Lower lobe of right lung (tissue), 2 donors: ENCODE measurements at places on chromosomes 1 and 21.

GRCh38 chr1:221227872-221228337, 348.7 kb downstream of the HLX start:
- DNase-seq: no peak

DNA sequence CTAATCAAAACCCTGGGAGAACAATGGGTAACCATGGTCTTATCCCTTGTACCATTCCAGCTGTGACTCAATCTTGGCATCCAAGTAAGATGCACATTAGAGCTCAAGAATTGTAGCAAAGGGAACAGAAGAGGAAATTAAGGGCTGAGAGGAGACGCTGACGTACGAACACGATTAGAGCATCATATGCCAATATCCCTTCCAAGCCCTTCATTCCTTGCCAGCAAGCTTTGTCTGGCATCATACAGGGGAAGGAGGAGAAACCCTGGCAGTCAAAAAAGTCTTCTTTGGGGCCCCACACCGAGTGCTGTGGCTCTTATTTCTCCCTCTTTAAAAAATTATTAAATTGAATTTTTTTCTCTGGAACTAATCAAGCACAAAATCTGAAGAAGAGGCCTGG, 120.9 kb downstream of the ASTN1 start:
- no peak for DNase-seq

DNA sequence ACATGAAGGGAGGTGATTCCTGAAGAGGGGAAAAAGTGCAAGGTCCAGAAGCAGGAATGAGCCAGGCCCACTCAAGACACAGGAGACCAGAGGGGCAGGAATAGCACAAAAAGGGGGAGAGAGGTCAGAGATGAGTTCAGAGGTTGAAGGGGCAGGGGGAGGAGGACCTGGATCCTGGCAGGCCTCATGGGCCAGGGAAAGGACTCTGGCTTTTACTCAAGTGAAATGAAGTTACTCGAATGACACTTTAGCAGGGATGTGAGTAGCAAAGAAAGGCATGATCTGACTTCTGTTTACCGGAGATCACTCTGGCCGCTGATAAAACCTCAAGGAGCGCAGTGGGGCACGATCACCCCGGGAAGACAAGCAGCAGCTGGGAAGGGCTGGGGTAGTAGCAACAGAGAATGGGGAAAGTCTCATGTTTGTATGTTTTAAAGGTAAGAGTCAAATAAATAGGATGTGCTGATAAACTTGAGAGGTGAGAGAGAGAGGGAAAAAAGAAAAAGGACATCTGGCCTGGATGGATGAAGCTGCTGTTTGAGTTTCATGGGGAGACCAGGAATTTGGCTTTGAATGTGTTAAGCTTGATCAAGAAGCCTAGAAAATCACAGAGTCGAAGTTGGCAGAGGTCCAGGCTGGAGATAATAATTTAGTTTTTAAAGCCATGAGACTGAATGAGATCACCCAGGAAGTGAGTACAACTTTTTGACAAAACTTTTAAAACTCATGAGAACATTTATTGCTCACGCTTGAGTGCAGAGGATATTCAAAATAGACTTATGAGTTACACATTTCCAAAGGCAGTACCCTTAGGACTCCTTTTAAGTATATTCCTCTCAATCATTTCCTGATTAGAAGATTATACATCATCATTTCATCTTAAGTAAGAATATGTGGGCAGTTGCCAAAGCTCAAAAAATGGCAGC, 156.0 kb downstream of the RERE start:
- DNase-seq: no peak

- no peak for DNase-seq
Observed at GRCh38 chr1:161047436-161048420, 2.0 kb upstream of the USF1 start.

DNA sequence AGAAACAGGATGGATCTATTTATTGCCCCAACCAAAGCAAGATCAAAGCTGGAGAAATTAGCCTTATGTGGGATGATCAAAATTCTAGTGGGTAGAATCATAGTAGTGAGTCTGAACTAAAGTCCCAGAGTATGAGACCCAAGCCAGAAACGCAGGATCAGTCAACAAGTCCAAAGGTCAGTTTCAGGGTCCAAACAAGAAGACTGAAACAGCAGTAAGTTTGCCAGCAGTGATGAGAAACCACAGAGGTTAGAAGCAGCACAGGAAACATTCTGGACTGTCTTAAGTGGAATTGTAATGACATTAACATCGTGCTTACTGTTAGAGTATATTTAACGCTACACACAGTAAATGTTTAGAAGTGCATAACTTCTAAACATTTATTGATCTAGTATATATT, 251.0 kb downstream of the LRRIQ3 start:
- no peak for DNase-seq

GRCh38 chr1:110672753-110673108, 2.0 kb downstream of the KCNA3 start:
- no peak for DNase-seq

DNA sequence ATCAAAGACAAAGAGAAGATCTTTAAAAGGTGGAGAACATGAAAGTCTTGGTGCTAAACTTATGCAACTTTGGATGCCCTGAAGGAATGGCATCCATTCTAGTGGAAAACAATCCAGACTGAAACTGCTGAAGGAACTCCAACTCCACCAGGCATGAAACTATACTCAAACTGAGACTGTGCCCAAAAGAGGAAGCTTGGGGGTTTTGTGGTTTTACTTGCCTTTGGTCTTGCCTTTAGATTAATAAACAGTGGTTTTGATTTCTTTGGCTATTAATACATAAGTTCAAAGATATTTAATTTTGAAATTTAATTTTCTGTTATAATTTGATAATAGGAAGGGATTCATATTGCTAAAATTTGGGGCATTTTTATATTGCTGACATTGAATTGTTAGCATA, 17.4 kb upstream of the SLC30A10 start:
- no peak for DNase-seq

DNA sequence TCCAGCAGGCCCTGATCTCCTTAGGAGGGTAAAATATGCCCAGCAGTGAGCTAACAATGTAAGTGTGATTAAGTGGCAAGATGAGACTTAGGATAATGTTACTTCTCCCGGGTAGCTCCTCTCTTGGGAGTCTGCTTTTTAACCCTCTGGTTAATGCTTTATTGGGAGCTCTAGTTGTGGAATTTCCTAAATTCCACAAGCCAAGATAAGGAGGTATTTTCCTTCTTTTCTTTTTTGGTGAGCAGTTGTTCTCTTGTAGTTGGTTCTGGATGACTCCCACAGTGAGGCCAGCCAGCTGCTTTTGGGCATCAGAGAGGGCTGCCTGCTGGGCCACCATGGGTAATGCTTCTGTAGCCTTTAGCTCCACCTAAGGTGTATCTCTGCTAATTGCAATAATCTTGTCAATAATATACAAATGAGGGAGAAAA, 19.3 kb downstream of the C1orf52 start:
- DNase-seq: no peak

- peak; percentile 74 for DNase-seq
Observed at GRCh38 chr21:45074048-45074817, at the start of gene ADARB1. TSS of gene ADARB1 (plus strand) at chr21:45074580. CDS start at chr21:45171657, 97,077 bp downstream.
